Left lung (tissue), 14 donors: ENCODE measurements at places on chromosomes 5 and 9. TPM values are rescaled to one million over a fixed set of nuclear protein-coding genes. Genes with fewer than 3 reads are reported as not detected.

MYOT gene
- not detected for total RNA-seq

APBA1 gene
- 2.5 TPM for total RNA-seq

NME5 gene
- total RNA-seq, result 5.9 TPM

CNTNAP3 gene
- total RNA-seq, result 5.3 TPM
